Placental epithelial cell (primary cell): ENCODE measurements at places on chromosomes 12 and 14. TPM values are rescaled to one million over a fixed set of nuclear protein-coding genes. Genes with fewer than 3 reads are reported as not detected.

The FLRT2 gene
- total RNA-seq, result 4.7 and 21.3 TPM in 2 replicates

The P2RX2 gene
- not detected in 2 replicates for total RNA-seq

The ADCY4 gene
- 2.0 and 2.7 TPM in 2 replicates for total RNA-seq

The BATF gene
- 7.5 and 7.7 TPM in 2 replicates for total RNA-seq

The STYX gene
- total RNA-seq, result 19.6 and 29.7 TPM in 2 replicates

The DEGS2 gene
- total RNA-seq, result under 0.01 and 0.39 TPM in 2 replicates

The RCOR1 gene
- 25.1 and 33.4 TPM in 2 replicates for total RNA-seq

The CELA1 gene
- not detected in 2 replicates for total RNA-seq

The SIX6 gene
- total RNA-seq, result not detected in 2 replicates

The PLCZ1 gene
- not detected in 2 replicates for total RNA-seq

The EIF2S3B gene
- 1.2 and 8.7 TPM in 2 replicates for total RNA-seq

The MIP gene
- not detected in 2 replicates for total RNA-seq

The GNB3 gene
- total RNA-seq, result 0.65 and 3.1 TPM in 2 replicates

The SLCO1C1 gene
- total RNA-seq, result 0.39 and 0.54 TPM in 2 replicates

The ADAM21 gene
- total RNA-seq, result under 0.01 and 0.43 TPM in 2 replicates

The IGFBP6 gene
- total RNA-seq, result 45.4 and 101 TPM in 2 replicates

The ZFHX2 gene
- total RNA-seq, result 0.39 TPM in 1 of 2 replicates, not detected in the other

The KLRK1 gene
- total RNA-seq, result 0.43 and 2.0 TPM in 2 replicates

The ENDOU gene
- total RNA-seq, result 1.8 and 9.8 TPM in 2 replicates

The IRAK3 gene
- 0.22 and 1.2 TPM in 2 replicates for total RNA-seq

The ADGRD1 gene
- total RNA-seq, result not detected in 2 replicates

The TAPBPL gene
- total RNA-seq, result 5.5 and 9.8 TPM in 2 replicates

The KCNMB4 gene
- 9.7 and 12.2 TPM in 2 replicates for total RNA-seq

The SLC10A1 gene
- not detected in 2 replicates for total RNA-seq
